AG10803 (cell line): ENCODE measurements at places on chromosomes 11 and 22.

DNA sequence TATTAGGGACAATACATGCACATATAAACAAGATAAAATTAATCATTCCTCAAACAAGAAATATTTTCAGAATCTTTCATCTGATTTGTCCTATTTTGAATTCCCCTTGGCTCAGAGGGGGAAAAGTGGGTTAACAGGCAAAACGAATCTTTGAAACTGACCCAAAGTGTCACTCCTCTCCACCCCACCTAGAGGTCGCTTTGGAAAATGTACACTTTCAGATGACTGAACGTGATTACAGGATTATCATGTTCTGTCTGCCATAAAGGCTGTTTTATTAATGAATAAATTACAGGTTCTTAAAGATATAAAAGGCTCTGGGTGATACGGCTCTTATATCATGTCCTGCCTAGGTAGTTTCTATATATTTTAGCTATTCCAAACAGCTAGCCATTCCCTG lies 1735.0 kb downstream of the LRRC4C start:
- no peak for DNase-seq

- no peak for DNase-seq
Observed at GRCh38 chr11:96169250-96169649, 173.7 kb downstream of the MAML2 start.

DNA sequence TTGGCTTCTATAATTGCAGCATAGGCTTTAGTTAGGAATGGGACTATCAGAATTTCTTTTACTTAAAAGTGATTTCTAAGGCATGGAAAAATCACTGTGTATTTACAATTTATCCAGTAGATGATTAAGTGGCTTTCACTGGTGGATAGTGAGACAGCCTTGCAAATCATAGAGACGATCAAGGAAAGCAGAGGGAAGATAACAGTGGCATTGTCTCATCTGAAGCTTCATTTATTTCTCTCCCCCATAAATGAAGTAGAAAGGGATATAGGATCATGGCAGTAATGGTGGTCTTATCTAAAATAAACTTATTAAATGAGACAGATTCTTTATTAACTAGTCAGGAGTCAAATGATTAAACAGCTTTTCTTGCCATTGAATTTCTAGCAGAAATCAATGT lies 224.2 kb upstream of the ANO5 start:
- no peak for DNase-seq

DNA sequence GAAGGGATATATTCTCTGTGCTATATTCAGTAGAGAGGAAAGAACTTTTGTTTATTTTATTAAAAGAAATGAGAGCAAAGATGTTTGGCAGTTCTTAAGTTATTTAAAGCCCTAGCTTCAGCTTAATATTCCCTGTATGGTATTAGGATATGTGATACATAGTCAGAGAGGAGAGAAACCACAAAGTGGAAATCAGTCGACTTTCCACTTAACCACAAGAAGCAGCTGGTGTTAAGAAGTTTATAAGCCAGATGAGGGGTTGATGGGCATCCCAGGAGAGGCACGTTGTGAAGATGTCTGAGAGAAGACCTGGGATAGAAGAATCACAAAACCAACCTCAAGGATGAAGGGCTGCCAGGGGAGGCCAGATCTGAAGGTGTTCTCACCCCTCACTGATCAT lies 23.3 kb upstream of the PHF21B start:
- no peak for DNase-seq

- DNase-seq, result peak; percentile 98
Observed at GRCh38 chr11:34302046-34302921, 55.5 kb downstream of the ABTB2 start.

DNA sequence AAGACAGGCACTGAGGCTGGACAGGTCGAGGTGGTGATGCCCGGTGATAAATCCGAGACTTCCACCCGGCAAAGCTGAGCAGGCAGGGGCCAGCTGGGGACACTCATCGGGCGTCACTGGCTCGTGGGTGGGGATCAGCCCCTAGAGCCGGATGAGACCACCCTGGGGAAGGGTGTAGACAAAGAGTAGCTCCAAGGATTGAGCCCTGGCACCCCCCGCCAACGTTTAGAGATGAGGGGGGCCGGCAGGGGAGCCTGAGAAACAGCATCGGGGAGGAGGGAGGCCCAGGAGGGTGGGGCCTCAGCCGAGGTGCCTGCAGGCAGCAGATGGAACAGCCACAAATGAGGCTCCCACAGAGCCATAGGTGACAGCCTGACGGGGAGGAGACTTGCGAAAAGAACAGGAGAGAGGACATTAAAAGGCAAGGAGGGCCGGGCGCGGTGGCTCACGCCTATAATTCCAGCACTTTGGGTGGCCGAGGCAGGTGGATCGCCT lies 27.4 kb upstream of the CBX7 start:
- DNase-seq, result no peak

DNA sequence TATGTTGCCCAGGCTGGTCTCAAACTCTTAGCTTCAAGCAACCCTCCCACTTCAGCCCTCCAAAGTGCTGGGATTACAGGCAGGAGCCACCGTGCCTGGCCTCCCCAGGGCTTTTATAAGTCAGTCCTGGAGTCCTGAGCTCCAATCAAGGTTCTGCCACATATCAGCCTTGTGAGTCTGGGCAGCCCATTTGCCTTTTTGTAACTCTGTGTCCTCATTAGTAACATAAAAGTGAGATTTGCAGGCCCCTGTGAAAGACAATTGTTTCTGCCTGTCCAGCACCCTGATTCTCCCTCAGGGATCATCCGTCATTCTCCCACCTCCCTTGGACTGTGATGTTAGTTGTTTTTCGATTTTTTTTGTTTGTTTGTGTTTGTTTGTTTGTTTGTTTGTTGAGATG lies 89.8 kb downstream of the MN1 start:
- no peak for DNase-seq

GRCh38 chr22:23713696-23714595 lies 23.1 kb downstream of the RGL4 start:
- no peak for DNase-seq

DNA sequence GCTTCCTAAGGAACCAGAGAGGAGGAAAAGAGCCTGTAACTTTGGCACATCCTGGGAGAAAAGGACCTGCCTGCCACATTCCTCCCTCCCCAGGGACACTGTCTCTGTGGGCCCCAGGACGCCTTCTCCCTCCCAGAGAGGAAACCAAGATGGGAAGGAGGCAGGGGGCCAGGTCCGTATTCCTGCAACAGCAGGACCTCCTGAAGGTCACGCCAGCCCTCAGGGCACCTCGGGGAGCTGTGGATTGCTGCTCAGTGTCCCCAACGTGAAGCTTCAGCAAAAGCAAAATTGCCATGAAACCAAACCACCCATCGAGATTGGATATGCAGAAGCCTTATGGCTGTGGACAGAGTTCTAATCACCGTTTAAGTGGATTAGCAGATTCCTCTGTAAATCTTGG lies 86.7 kb downstream of the ARHGAP8 start:
- no peak for DNase-seq

- DNase-seq, result no peak
Observed at GRCh38 chr11:110468121-110468520, 38.4 kb downstream of the FDX1 start.

DNA sequence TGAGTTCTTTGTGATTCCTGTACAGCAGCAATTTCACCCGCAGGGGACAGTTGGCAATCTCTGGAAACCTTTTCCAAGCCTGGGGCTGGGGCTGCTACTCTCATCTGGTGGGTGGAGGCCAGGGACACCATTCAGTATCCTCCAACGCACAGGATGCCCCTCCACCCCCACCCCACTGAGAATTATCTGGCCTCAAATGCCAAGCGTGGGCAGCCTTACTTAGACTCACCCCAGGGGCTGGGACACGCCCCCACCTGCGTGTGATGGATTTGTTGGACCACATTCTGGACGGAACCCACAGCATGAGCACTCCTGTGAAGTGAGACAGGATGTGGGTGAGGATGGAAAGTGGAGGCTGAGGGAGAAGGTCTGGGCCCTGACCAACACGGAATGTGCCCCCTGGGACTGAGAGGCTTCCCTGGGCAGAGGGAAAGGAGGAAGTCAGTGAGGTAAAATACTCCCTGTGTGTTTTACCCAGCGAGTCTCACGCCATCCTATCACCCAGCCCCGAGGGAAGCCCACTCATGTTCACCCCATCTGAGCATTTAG lies 13.7 kb downstream of the RASD2 start:
- DNase-seq, result no peak
